Activated naive CD8-positive, alpha-beta T cell treated with anti-CD3 and anti-CD28 coated beads, Interleukin-2, amount 10 ng/mL, durations not matched to agents 7 days and 5 days (primary cell): ENCODE measurements at places on chromosomes 4 and X. TPM values are rescaled to one million over a fixed set of nuclear protein-coding genes. Genes with fewer than 3 reads are reported as not detected.
A peak's percentile ranks its signal among the peaks of the same experiment; 100 is the strongest.

GRCh38 chr4:57231781-57232180 lies 121.6 kb upstream of the IGFBP7 start:
- no peaks in the 10 kb centered on the region for H3K36me3 ChIP-seq
- no peaks in the 10 kb centered on the region for H3K27me3 ChIP-seq
- no peaks in the 10 kb centered on the region for H3K4me1 ChIP-seq
- DNase-seq: no peak
- no peak overlapping the region for H3K4me3 ChIP-seq

GRCh38 chrX:134572816-134573682 lies 85.2 kb downstream of the PLAC1 start:
- H3K27ac ChIP-seq: no peak overlapping the region
- peaks cover 2% of the 10 kb centered on the region for H3K4me1 ChIP-seq
- no peaks in the 10 kb centered on the region for H3K27me3 ChIP-seq
- H3K4me3 ChIP-seq: no peak overlapping the region
- H3K36me3 ChIP-seq: no peaks in the 10 kb centered on the region

DNA sequence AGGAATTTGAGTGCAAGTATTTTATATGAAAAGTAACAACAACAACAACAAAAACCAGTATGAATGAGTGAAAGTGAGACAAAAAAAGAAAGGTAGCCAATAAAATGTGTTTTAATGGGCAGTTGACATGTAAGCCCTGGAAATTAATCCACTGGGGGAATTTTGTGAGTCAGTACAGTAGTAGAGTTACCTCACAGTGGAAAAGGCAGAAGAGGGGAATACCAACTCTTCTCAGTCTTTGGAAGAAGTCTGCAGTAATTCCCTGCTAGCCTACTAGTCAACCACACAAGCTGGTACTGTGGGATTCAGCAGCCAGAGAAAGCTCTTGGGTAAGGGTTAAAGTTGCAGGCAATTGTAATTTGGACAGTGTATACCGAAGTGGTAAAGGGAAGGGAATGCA lies 76.3 kb upstream of the IL15 start:
- DNase-seq: no peak
- H3K4me3 ChIP-seq: no peak overlapping the region
- no peak overlapping the region for H3K27ac ChIP-seq
- no peaks in the 10 kb centered on the region for H3K4me1 ChIP-seq

- DNase-seq: peak; percentile 47
- H3K36me3 ChIP-seq: no peaks in the 10 kb centered on the region
- peaks cover 19% of the 10 kb centered on the region for H3K4me1 ChIP-seq
- peak overlapping the region; percentile 76 for H3K27ac ChIP-seq
- peak overlapping the region; percentile 47 for H3K4me3 ChIP-seq
Measured at GRCh38 chrX:11792461-11793421, 34.7 kb downstream of the MSL3 start.

DNA sequence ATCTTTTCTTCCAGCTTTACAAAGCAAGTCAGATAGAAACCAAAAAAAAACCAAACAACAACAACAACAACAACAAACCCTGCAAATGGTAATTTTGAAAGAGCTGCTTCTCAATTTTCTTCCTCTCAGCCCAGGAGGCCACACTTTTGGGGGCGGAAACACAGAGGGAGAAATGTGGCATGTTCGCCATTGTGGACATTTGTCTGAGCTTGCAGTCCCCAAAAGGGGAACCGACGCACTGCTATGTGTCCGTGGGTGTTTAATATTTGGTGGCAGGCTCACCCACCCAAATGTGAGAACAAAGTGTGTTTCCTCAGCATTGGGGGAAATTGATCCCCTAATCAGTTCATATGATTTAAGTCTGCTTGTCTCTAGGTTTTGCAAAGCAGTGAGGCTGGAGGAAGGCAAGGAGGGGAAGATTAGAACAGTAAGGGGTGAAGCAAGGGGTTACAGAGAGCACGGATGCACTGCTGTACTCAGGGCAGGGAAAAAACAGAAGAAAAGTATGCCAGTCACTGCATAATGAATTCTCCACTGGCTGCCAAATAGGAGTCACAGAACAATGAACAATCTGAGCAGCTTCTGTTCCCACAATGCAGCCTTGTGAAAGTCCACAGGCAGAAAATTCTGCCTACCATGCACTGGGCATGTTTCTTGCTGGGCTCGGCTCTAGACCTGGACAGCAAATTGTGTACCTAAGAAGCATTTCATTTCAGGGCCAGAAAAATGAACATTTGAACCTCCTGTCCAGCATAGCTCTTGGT lies 74.7 kb upstream of the GPM6B start:
- no peaks in the 10 kb centered on the region for H3K36me3 ChIP-seq
- H3K4me3 ChIP-seq: no peak overlapping the region
- H3K27me3 ChIP-seq: peaks cover 7% of the 10 kb centered on the region
- no peak overlapping the region for H3K27ac ChIP-seq
- no peak for DNase-seq

DNA sequence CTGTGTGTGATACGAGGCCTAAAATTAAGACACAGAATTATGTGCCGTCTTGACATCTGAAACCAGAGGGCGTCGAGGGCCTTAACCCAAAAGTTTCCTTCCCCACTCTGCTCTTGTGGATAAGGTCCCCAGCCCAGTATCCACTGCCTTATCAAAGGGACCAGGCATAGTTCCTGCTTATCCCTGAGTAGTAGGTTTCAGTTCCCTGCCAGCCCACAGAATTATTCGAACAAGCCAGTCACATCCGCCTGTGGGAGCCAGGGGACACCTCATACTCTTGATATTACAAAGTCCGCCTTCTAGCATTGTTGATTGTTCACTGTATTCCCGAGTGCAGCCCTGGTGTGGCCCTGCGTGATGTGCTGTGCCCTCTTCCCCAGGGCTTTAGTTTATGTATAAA lies 5.4 kb upstream of the MMRN1 start:
- peaks cover 2% of the 10 kb centered on the region for H3K4me1 ChIP-seq
- H3K36me3 ChIP-seq: no peaks in the 10 kb centered on the region
- H3K27me3 ChIP-seq: peaks cover 26% of the 10 kb centered on the region
- DNase-seq: no peak
- no peak overlapping the region for H3K4me3 ChIP-seq

- DNase-seq: no peak
- no peaks in the 10 kb centered on the region for H3K36me3 ChIP-seq
- no peak overlapping the region for H3K27ac ChIP-seq
- H3K4me1 ChIP-seq: no peaks in the 10 kb centered on the region
Measured at GRCh38 chrX:39670281-39670680, 427.5 kb downstream of the BCOR start.

DNA sequence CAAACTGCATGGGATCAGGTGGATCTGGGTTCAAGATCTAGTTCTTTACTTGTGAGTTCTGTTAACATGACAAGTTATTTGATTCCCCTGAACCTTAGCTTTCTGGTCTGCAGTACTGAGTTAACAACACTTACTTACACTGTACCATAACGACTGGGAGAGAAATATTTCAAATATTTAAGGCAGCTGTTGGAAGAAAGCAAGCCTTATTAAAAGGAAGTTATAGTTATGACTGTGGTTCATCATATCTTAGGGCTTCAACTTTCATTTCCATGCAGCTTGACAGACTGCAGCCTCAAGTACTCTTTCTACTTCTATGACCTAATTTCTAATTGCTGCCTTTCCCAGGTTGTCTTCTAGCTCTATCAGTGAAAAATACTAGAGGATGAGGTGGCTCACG lies 40.0 kb upstream of the PDGFRA start:
- no peaks in the 10 kb centered on the region for H3K4me1 ChIP-seq
- H3K27me3 ChIP-seq: no peaks in the 10 kb centered on the region
- H3K27ac ChIP-seq: no peak overlapping the region
- no peaks in the 10 kb centered on the region for H3K36me3 ChIP-seq
- H3K4me3 ChIP-seq: no peak overlapping the region

The TXK gene
- total RNA-seq: 65.8 TPM

DNA sequence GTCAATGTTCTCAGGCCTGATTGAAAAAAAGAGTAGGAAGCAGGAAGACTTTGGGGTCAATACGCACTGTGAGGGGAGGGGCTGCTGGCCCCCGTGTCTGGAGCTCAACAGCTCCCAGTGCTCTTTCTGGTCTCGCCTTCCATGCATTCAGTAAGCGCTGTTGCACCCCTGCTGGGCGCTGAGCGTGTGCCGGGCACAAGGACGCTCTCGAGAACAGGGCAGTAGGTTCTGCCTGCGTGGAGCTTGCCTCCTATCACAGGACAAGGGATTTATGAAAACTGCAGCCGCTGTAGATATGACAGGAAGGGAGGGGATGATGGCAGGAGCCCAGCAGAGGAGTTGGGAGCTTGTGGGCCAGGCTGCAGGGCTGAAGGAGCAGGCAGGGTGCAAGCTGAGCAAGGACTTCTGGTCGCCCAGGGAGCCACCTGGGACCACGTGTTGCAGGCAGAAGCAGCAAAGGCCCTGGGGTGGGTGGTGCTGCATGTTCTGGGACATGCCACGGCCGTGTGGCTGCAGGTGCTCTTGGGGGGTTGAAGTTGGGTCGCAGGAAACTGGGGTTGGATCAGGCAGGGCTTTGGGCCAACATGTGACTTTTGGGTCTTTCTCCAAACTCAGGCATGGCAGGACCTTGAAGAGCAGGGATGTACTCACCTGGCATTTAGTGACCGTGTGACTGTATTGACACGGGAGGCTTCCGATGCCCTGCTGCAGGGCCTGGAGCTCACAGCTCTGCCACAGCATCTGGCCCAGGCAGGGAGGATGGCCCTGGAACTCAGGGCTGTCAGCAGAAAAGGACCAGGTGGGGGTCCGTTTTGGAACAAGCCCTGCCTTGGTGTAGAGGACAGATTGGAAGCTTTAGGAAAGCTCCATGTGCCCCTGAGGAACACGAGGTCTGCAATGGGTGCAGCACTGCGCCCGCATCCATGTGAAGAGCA lies 97.9 kb downstream of the CPZ start:
- H3K27me3 ChIP-seq: peaks cover 3% of the 10 kb centered on the region
- H3K4me3 ChIP-seq: no peak overlapping the region
- DNase-seq: no peak
- H3K4me1 ChIP-seq: peaks cover 3% of the 10 kb centered on the region
- no peaks in the 10 kb centered on the region for H3K36me3 ChIP-seq
- H3K27ac ChIP-seq: no peak overlapping the region

DNA sequence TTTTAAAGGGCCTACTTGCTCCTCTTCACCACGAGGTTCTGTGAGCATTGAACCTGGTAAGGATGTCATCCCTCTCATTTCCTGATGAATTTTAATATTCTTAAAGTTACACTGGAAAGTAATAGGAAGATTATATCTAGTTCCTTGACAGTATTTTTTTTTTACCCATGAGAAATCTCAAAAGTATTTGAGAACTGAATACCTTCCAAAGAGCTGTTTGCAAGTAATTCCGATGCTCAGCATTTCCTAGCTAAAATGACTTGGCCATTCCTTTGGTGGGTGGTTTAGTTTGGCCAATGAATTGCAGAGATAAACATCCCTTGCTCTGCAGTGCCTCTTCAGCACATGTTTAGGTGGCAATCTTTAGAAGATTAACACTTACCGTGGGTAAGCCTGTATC lies 110.2 kb upstream of the WDR1 start:
- no peaks in the 10 kb centered on the region for H3K36me3 ChIP-seq
- no peak overlapping the region for H3K4me3 ChIP-seq
- no peak overlapping the region for H3K27ac ChIP-seq
- no peaks in the 10 kb centered on the region for H3K27me3 ChIP-seq
- H3K4me1 ChIP-seq: no peaks in the 10 kb centered on the region
- no peak for DNase-seq

DNA sequence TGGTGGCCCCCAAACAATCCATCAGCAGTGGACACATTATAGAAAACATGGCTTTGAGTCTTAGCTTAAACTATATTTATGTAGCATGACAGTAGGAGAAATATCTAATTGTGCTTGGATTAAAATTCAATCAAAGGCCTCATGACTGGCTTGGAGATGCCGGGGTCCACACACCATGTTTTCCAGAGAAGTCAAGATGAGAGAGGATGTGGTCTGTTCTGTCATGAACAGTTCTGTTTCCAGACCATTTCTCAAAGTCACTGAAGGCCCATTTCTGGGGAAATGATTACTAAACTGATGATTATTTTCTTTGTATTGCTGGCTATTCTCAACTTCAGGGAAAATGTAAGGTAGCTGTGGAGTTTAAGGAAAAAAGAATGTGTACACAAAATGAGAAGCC lies 76.3 kb downstream of the C4orf51 start:
- H3K4me3 ChIP-seq: no peak overlapping the region
- DNase-seq: no peak
- H3K4me1 ChIP-seq: peaks cover 7% of the 10 kb centered on the region

The SUPT20HL2 gene
- not detected for total RNA-seq

GRCh38 chrX:36961590-36961989 lies 46.6 kb upstream of the FAM47C start:
- no peak overlapping the region for H3K4me3 ChIP-seq
- H3K27ac ChIP-seq: no peak overlapping the region
- H3K27me3 ChIP-seq: peaks cover 15% of the 10 kb centered on the region
- no peaks in the 10 kb centered on the region for H3K4me1 ChIP-seq
- H3K36me3 ChIP-seq: no peaks in the 10 kb centered on the region

DNA sequence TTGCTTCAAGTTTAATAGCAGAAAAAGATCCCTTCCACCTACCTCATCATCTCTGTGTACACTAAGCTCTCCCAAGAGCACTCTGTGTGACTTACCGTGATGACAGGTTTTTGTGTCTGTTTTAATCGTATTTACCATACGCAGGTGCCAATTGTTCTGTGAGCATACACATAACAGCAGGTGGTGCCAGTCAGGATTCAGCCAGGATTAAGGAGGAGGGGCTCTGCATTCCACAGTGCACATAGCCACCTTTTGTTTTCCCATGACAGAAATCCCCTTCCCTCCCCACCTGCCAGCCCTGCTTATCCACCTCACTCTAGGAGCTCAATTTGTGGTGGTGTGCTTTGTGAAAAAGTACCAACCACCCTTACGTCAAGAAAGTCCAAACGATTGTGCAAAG lies 14.8 kb downstream of the ANK2 start:
- H3K36me3 ChIP-seq: no peaks in the 10 kb centered on the region
- H3K27ac ChIP-seq: no peak overlapping the region
- no peaks in the 10 kb centered on the region for H3K4me1 ChIP-seq
- no peaks in the 10 kb centered on the region for H3K27me3 ChIP-seq
- DNase-seq: no peak

The TMEM31 gene
- total RNA-seq: not detected

DNA sequence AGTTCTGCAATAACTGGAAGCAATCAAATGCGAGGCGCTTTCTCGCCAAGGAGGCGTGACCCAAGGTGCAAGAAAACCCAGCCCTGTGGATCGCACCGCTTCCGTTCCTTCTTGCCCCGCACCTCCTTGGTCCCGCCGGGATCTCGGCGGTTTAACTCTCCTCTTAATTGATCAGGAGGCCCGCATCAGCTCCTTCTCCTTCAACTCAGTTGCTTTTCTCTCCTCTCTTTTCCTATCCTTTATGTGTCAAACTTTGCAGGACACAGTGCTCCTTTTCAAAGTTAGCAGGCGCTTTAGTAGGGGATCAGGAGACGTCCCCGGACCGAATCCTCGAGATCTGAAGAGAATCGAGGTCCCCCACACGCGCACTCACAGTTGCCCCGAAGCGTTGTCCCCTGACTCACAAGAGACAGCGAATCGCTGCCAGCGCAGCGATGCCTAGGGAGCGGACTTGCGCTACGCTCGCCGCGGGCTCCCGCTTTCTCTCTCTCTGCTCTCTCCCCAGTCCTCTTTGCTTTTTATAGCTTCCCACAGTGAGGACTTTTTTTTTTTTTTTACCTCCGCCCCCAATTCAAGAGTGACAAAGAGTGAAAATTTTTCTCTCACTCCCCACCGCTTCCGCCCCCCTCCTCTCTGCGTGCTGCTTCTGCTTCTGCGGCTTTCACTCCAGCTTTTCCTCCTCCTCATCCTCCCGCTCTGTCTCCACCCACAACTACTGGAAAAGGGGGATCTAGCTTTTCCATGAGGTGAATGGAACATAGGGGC lies at the start of gene DKK2:
DKK2 (minus strand) TSS at position 495 of the 765 bp plus-strand sequence. CDS start 722 bp downstream, outside the sequence.
- peaks cover 20% of the 10 kb centered on the region for H3K4me1 ChIP-seq
- H3K36me3 ChIP-seq: no peaks in the 10 kb centered on the region
- DNase-seq: no peak
- peaks cover 51% of the 10 kb centered on the region for H3K27me3 ChIP-seq
- H3K4me3 ChIP-seq: peak within 1 kb of the TSS; percentile 76
